ENCODE measurements at places on chromosomes 7 and 10.

- no peak for DNase-seq
These were observed 220.8 kb upstream of the CELF2 start for GRCh38 chr10:10796774-10797415.

- no peak for DNase-seq
These were observed 22.9 kb upstream of the ELFN1 start for GRCh38 chr7:1646957-1647891.

GRCh38 chr10:123748711-123749110 lies 82.6 kb downstream of the GPR26 start:
- DNase-seq, result no peak

GRCh38 chr10:83190614-83191013 lies 948.7 kb upstream of the GHITM start:
- no peak for DNase-seq

- no peak for DNase-seq
These were observed 69.8 kb upstream of the GNA12 start for GRCh38 chr7:2913760-2914387.

DNA sequence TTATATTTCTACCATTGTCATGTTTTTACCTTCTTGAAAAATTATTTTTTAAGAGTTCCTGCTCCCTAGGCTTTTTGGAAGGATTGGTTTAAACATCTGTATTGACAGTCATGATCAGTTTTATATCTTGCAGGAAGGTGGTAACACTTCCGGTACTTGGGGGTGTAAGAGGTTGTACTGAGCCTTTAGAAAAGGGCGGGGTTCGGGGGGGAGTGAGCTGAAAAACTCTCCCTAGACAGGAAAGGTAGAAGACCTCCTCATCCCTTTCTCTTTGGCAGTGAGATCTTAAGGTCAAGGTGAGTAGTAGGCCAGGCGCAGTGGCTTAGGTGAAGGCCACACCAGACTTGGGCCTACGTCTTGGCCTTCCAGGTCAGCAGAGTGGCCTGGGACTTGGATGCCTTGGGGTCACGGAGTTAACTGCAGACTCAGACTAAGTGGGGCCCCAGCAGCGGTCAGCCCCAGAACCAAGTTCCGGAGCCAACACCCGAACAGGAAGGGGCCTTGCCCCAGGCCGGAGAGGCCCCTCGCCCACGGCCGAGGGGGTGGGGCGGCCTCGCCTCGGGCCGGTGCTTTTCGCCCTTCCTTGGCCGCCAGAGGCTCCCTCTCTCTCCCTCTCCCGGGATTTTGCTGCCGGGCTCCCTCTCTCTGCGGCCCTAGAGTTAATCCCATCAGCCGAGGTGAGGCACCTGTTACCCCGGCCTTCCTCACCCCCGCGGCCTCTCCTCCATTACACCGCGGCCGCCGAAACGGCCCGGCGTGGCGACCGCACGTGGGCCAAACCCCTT lies at the start of gene PPP1R9A:
PPP1R9A (plus strand) TSS at position 569 of the 785 bp plus-strand sequence. CDS start 2,520 bp downstream, outside the sequence.
- peak; percentile 59 for DNase-seq

DNA sequence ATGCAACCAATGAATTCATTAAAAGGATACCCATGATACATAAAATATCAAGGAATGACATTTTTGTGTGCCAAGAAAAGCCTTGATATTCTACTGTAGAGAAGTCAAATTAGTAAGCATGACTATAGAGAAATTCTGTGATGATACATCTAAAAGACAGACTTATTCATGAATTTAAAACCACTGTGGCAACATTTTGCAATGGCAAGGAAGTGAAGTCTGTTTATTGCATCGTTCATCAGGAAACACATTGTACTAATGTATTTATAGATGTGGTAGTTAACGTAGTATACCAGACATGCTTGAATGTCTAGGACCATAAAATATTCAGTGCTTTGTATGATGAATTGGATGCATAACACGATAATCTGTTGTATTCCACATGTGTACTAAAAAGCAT lies 9.3 kb upstream of the CLEC5A start:
- DNase-seq, result no peak

GRCh38 chr10:12685261-12686058 lies 316.1 kb downstream of the CCDC3 start:
- DNase-seq, result no peak

DNA sequence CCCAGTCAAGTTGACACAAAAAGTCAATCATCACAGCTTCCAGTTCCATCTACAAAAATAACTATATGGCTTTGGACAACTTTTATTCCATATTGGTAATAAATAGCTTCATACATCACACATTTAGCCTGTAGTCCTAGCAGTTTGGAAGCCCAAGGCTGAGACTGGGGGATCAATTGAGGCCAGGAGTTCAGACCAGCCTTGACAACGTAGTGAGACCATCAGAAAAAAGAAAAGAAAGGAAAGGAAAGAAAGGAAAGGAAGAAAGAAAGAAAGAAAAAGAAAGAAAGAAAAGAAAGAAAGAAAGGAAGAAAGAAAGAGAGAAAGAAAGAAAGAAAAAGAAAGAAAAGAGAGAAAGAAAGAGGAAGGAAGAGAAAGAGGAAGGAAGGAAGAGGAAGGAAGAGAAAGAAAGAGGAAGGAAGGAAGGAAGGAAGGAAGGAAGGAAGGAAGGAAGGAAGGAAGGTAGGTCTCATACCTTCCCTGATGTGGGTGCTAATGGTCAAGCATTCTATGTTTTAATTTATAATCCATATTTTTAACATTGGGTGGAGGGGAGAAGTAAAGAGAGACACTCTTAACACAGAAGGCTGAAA lies 37.8 kb downstream of the CAV1 start:
- no peak for DNase-seq

GRCh38 chr10:27192284-27192683 lies 37.1 kb downstream of the MASTL start:
- peak; percentile 94 for DNase-seq

GRCh38 chr7:132557489-132558044 lies 18.7 kb downstream of the PLXNA4 start:
- DNase-seq, result peak; percentile 59

- DNase-seq, result no peak
These were observed 132.3 kb downstream of the ARHGAP22 start for GRCh38 chr10:48472501-48473069.

DNA sequence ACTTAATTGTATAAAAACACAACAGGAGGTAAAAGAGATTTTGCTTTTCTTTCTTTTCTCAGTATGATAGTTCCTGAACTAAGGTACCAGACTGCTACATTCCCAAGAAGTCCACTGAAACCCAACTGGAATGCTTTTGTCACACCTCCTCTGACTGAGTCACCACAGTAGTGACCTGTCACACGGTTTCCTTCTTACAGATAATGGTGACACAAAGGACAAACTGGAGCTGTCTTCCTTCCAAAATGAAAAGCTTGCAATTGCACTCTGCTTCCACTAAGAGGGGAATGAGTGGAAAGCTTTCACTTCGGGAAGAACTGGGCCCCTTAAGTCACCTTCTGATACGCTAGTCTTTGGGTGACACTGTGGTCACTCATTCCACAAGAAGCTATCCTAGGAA lies 122.2 kb downstream of the KMT2E start:
- peak; percentile 50 for DNase-seq

DNA sequence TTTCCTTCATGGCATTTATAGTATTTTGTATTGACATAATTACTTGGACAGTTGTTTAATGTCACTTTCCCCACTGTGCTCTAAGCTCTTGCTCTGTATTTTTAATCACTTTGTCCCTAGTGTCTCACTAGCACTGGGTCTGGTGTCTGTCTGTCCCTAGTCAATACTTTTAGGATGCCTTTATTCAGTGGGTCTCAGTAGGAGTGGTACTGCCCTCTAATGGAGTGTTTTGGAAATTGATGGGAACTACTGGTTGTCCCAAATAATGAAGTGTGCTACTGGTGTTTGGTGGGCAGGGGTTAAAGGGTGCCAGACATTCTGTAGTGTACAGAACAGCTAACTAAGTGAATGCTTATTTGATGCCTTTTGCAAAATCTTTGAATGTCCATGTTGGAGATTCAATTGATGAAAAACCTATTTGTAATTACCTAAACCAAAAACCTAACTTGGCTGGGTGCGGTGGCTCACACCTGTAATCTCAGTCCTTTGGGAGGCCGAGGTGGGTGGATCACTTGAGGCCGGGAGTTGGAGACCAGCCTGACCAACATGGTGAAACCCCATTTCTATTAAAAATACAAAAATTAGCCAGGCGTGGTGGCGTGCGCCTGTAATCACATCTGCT lies 33.3 kb downstream of the CDK14 start:
- peak; percentile 53 for DNase-seq

GRCh38 chr7:143399151-143399550 lies 9.5 kb downstream of the EPHA1 start:
- no peak for DNase-seq

- no peak for DNase-seq
These were observed 28.0 kb downstream of the IPMK start for GRCh38 chr10:58239561-58240169.

DNA sequence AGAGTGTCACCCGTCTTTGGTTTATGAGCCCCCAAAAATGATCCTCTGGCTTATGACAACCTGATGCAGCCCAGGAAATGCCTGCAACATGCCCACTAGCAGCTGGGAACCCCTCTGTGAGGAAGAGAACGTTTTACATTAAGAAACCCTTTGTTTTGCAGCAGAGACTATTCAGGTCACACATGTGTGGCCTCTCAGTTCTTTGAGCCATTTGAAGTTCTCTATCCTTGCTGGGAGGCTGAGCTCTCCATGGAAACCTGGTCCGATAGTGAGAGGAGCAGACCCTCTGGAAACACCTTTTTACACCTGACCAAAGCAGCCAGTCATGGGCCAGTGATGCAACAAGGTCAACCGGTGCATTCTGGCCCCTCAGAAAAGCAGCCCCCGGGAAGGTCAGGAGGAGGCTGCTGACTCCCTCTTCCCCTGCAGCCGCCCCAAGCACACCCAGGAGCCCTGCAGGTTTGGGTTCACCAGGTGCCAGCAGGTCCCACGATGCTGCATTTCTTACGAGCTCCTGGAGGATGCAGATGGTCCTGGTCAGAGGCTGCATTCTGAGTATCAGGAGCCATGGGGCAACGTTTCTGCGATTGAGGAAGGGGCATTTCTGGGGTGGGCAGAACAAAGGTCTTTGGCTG lies 134.3 kb downstream of the ZMYND11 start:
- no peak for DNase-seq

DNA sequence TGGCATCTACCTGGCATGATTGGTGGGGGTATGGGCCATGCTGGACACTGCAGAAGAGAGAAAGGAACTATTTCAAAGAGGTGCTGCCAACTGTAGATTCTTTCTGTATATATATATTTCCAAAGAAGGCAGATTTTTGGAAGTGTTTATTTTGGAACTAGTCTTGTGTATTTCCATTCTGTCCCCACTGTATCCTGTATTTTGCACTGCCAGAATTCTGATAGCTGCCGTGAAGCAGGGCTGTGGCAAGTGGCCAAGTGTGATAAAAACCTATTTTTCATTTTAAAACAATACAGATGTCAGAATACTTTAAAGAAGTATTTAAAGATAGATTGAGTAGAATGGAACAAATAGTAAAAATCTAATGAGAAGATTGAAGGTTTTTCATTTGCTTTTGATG lies 17.1 kb downstream of the MCU start:
- DNase-seq, result no peak

- DNase-seq, result no peak
These were observed 271.8 kb downstream of the USP6NL start for GRCh38 chr10:11339660-11340059.

GRCh38 chr10:18246967-18247366 lies 106.7 kb downstream of the CACNB2 start:
- no peak for DNase-seq

DNA sequence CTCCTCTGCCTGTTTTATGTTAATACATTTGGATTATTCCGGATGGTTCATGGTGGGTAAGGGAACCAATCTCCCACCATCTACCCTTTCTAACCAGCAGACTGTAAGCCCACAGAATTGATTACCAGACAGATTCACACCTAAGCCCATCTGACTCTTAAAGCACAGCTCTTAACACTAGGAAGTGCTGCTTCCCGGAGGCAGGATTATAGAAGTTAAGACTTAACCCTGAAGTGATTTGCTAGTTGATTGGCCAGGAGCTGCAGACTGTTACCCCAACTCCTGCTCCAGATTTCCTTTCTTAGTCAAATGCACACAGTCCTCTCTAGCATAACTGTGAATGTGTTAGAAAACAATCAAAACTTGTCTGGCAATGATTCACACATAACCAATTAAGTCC lies 221.7 kb downstream of the CDK14 start:
- DNase-seq, result no peak

GRCh38 chr10:86330778-86331763 lies 35.5 kb downstream of the GRID1 start:
- DNase-seq, result no peak

DNA sequence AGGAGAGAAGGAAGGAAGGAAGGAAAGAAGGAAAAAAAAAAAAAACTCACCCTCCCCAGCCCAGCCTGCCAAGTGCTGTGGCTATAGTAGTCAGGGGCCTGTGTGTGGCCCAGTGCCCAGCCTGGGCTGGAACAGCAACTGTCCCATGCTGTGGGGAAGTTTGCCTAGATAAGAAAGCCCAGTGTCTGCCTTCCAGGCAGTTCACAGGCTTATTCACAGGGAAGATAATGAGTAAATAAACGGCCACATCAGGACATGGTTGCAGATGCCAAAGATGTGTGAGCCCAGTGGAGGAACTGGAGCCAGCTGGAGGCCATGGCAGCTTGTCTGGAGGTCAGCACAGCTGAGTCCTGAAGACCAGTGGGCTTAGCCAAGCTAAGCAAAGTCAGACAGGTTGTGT lies 132.4 kb upstream of the FOXK1 start:
- no peak for DNase-seq

GRCh38 chr10:22335173-22335933 lies 9.9 kb upstream of the SPAG6 start:
- no peak for DNase-seq

- DNase-seq, result no peak
These were observed 177.9 kb downstream of the EBF3 start for GRCh38 chr10:129786216-129786615.
